ENCODE measurements at places on chromosomes 11 and 22. TPM values are rescaled to one million over a fixed set of nuclear protein-coding genes. Genes with fewer than 3 reads are reported as not detected.

FLRT1 gene
- 3.0 TPM for total RNA-seq

CTNND1 gene
- total RNA-seq = 88.9 TPM

ZC3H12C gene
- total RNA-seq = 25.5 TPM

DNA sequence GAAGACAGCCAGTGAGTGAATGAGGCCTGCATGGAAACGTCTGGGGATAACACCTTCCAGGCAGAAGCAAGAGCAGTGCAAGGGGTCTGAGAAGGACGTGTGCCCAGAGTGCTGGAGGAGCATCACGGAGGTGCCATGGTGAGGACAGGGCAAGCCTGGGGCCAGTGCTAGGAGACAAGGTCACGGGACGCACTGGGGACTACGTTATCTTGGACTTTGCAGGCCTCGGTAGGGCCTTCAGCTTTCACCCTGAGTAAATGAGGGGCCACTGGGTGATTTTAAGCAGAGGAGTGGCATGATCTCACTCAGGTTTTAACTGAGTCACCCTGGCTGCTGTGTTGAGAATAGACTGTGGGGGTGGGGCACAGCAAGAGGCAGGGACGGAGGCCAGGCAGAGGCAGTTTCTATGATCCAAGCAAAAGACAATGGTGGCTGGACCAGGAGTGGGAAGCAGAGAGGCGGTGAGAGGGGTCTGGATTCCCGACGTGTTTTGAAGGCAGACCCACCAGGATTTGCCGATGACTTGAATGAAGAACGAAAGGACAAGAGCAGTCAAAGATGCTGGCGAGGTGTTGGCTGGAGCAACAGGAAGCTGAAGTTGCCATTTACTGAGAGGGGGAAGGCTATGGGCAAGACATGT, 102.7 kb upstream of the PARVA start:
- H3K27me3 ChIP-seq = no peaks in the 10 kb centered on the region
- H3K4me1 ChIP-seq = peaks cover 3% of the 10 kb centered on the region
- ATAC-seq = no peak

DNA sequence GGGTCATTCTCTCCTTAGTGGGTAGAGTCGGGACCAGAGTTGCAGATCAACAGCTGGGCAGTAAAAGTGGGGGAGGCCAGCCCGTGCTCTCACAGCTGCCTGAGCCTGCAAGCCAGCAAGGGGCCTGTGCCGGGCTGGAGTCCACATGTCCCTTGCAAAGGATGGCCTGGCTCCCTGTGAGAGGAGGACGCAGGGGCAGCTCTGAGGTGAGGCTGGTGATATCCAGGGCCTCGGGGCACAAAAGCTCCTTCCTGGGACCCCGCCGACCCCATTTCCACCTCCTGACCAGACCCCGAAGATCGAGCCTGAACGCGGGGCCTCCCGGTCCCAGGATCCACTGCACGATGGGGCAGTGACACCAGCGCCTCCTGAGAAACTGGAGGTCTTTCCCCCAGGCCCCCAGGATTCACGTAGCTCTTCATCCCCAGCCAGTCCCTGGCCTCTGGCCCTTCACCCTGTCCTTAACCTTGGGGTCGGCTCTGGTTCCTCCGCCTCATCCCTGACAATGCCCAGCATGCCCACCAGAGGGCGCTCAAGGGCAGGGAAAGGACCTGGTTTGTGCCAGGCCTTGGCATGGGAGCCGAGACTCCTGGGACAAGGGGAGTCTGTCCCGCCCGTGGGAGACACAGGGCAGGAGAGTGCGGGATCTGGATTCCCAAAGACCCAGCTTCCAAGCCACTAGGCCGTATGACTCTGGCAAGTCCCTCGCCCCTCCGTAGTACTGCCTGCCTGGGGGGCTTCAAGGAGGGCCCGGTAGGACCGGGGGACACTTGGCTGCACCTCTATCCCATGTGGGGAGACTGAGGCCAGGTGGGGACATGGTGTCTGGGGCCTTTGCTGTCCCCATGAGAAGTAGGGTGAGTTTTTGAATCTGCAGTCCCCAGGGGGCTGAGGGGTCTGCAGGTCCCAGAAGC, 17.8 kb upstream of the WNT7B start:
- ATAC-seq = peak; percentile 42
- H3K27ac ChIP-seq = no peak overlapping the region
- H3K4me3 ChIP-seq = no peak overlapping the region
- H3K4me1 ChIP-seq = peaks cover 39% of the 10 kb centered on the region
- H3K36me3 ChIP-seq = no peaks in the 10 kb centered on the region
